ENCODE measurements at places on chromosomes 1 and 21.

- DNase-seq, result peak; percentile 89
These were observed 73.3 kb downstream of the MRPL37 start for GRCh38 chr1:54273092-54273794.

GRCh38 chr1:154342836-154343472, 17.6 kb downstream of the ATP8B2 start:
- DNase-seq, result no peak

DNA sequence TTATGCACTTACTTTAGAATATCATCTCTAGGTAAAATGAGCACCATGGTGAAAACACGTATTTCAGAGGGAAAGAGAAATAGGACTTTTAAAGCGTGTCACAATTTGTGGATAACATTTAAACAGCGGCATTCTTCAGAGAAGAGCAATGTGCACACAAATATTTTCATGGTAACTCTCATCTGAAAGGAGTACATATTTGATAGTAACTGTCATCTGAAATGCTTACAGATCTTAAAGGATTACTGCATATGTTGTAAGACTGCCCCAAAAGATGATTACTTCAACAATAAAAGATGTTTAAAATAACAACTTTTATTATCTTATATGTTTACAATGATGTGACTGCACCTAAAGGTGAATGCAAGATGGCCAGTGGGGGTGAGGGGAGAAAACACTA, 408.8 kb downstream of the PLA2G4A start:
- no peak for DNase-seq

GRCh38 chr1:31647106-31647505, 2.4 kb upstream of the PEF1 start:
- DNase-seq, result no peak

GRCh38 chr1:30892671-30893073, 15.9 kb downstream of the SDC3 start:
- no peak for DNase-seq

DNA sequence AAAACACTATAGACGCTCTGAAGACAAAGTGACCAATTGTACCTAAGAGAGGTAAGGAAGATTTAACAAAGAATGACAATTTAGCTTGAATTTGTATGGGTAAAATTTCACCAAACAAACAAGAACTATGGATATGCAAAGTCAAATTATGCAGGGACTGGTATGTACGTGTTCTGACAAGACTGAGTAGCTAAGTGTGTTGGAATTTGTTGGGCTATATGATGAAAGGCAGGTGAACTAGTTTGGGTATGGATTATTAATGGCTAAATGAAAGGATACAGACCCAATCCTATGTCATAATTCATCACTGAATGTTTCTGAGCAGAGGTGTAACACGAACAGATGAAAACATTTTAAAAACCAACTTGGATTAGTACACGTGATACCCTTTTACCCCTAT, 7.6 kb downstream of the DNTTIP2 start:
- DNase-seq, result no peak

- DNase-seq, result no peak
These were observed 11.2 kb downstream of the MKNK1 start for GRCh38 chr1:46592823-46593222.

DNA sequence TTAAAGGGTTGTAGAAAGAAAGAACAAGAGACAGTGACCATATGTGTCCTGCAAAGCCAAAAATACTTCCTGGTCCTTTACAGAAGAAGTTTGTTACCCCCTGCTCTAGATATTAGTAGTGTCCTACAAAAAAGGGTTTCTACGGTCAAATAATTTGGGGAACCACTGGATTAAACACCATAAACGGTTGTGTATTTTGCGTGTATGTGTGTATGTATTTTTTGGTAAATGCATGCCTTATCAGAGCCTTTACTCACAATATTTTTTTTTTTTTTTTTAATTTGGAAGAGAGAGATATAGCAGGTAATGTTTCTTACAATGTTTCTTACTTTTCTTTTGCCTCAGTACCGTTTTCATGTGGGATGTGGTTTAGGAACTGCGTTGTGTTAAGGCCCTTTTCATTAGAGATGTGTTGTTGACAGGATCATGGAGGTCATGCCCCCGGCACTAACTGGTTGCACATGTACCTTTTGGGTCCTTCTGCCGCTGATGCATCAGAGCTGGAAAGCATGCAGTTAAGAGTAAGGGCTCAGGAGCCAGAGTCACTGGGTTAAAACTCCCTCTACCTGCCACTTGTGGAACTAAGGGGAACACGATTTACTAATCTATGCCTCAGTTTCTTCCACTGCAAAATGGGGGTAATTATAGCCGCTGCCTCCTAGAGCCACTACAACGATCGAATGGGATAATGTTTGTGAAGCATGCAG, 234.6 kb upstream of the KAZN start:
- DNase-seq, result no peak

DNA sequence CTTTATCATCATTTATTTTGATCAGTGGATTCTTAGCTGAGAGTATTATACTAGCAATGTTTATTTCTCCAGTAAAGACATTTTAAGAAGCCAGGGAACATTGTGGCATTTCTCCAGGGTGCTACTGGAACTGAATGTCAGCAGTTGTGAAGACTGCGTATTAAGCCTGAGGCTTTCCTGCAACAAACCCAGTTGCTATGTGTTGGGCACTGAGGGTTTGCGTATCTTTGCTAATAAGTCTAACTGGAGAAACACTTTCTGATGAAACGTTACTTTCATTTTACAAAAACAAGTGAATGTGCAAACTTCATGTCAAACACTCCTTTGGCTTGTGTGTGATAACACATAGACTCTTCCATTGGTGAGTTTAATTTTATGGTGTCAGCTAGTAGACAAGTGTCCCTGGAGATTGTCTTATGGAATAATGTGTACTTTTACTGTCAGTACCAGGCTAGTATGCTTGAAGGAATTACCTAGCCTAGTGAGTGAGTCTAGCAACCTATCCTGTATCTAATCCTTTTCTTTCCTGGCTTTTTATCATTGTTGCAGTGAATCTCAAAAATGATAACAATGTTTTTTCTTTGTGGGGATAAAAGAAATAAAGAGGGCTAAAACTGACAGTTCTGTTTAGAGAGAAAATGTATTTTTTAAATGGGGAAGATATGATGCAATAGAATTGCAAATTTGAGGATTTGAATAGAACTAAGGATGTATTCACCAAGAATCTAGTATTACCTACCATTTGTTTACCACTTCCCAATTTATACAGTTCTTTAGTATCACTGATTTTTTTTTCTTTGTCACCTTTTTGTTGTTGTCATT, 70.1 kb downstream of the MTR start:
- no peak for DNase-seq

DNA sequence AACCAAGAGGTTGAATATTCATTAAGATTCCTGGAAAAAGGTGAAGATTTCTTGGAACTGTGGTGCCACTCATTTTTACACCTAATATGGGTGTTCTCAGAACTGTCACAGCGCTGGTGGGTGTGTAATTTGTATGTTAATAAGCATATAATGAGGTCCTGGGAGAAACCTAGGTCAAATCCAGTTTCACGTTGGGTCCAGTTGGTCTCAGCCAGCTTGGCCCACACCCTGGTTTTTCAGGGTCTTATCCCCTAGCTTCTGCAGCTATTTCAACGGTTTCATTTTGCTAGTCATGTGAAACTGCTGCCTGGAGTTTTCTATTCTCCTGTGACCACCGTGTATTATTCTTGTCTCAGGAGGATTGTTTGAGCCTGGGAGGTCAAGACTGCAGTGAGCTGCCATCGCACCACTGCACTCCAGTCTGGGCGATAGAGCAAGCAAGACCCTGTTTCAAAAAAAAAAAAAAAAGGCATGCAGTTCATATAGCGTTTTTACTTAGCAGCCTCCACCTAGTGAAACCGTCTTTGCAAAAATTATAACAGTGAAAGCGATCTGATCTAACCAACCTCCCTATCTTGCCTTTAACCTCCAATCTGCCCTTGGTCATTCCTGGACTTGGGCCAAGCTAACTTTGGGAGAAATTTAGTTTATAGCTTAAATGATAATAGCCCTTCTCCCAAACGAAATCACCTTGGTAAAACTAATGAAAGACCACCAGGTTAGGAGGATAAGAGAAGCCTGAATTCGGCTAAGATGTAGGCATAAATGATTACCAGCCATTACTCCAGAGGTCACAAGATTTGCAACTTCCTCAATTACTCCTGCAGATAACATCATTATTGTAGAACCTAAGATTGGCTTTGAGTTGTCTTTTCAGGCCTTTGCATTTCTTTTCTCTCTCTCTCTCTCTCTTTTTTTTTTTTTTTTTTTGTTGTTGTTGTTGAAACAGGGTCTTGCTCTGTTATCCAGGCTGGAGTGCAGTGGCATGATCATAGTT, 44.0 kb downstream of the PTAFR start:
- DNase-seq, result no peak

- DNase-seq, result no peak
These were observed 166.8 kb downstream of the ZNF281 start for GRCh38 chr1:200243042-200243437.

GRCh38 chr1:226436472-226436854, 28.6 kb upstream of the PARP1 start:
- DNase-seq, result no peak

- DNase-seq, result no peak
These were observed 84.0 kb downstream of the IGSF21 start for GRCh38 chr1:18191481-18192155.

GRCh38 chr1:156750711-156751450, 594 bp downstream of the HDGF start:
- DNase-seq, result peak; percentile 64

- no peak for DNase-seq
These were observed 8.3 kb upstream of the CD55 start for GRCh38 chr1:207313131-207313530.

DNA sequence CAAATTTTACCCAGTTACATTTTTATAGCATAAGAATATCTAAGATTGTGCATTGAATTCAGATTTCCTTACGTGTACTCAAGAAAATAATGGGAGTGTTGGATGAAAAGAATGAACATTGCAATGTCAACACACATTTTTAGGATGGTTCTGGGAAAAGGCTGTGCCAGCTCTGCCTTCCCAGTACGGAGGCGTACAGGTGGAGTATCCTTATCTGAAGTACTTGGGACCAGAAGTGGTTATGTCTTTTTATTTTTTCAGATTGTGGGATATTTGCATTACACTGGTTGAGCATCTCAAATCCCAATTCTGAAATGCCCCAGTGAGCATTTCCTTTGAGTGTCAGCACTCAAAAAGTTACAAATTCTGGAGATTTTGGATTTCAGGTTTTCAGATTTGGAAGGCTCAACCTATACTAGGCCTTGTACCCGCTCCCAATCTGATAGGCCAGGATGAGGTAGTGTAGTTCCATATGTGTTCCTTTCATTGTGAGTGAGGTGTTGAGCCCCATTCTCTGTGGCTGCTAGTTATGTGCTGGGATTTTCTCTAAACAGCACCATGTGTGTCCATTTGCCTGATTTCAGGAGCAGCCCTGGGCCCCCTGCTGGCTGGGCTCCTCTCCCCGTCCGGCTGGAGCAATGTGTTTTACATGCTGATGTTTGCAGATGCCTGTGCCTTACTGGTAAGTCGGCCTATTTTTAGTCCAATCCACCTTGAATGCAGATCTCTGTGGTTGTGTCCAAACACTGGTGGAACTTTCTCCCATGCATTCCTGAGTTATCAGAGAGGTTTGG, 60.8 kb downstream of the SLC37A1 start:
- DNase-seq, result peak; percentile 52

DNA sequence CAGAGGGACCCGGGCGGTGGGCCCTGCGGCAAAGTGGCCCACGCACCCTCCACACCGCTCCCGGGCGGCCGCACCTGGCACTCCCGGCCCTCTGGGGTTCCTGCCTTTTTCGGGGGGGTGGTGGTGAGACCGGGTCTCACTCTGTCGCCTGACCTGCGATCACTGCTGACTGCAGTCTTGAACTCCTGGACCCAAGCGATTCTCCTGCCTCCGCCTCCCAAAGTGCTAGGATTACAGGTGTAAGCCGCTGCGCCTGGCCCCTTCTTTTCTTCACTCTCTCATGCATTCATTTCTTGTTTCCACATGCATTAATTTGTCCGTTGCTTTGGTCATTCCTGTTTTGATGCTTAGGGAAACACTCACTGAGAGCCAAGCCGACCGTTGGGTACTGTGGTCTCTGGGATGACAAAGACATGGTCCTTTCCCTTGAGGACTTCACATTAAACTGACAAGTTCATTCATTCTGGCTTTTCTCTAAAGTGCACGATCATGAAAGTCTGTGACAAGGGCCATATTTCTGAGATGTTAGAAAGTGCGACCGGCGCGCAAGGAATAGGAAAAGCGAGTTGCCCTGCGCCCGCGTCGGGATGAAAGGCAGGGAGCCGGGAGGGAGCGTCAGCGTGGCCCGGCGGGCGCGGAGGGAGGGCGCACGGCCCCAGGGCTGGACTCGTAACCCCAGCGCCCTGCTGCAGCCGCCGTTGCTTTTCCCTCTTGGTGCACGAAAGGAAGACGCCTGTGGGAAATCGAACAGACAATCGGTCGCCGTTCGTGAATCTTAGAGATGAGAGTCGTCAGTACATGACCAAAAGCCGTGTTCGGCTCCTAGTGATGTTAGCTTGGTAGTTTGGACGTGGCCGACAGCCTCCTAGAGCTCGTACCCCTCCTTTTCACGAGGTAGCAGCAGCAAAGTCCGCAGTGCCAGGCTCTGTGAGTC, 1.0 kb upstream of the MCOLN2 start:
- no peak for DNase-seq

- DNase-seq, result no peak
These were observed 65.6 kb downstream of the KDM1A start for GRCh38 chr1:23084880-23085279.

DNA sequence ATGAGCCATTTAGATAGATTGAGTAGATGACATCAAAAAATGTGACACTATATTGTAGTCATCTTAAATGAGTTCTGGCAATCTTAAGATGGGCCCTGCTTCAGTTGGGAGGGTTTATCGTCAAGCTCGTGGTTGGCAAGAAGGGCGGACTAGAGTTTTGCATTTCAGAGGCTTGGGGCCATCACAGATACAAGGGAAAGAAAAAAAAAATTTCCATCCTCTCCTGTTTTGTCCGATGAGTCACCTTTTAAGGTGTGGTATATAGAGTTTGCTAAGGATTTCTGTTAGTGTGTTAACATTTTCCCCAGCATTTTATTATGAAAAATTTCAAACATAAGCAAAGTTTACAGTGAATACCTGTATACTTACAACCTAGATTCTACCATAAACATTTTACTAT, 31.8 kb upstream of the KCNQ4 start:
- DNase-seq, result no peak

- DNase-seq, result peak; percentile 15
These were observed 179.0 kb upstream of the PLD5 start for GRCh38 chr1:242703467-242703866.

DNA sequence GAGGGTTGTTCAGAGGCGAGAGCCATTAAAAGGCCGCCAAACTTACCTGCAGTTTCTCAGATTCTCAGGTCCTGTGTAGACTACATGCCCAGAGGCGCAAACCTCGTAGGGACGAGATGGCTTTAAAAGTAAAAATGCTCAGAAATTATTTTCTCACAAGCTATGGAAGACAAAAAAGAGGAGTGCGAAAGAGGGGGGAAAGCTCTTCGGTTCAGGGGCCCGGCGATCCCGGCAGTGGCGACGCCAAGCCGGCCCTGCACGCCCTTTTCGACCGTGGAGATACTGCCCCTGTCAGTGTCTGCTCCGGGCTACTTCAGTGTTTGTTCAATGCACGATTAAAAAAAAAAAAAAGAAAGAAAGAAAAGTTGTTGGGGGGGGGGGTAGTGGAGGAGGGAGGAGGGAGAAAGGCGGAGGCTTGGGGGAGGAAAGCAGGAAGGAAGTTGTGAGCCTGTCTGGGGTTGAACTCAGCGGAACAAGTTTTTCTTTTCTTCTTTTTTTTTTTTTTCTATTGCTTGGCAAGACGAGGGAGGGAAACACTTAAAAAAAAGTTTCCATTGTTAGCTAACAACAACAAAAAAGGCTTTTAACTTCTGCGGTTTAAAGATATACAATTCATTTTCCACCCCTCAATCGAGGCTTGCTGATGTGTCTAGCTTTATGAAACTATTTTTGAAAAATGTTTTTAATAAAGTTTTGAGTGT, at the start of gene ITPKB:
TSS of gene ITPKB (minus strand) at position 288 of the 701 bp plus-strand sequence. CDS start 1,824 bp downstream, outside the sequence.
- peak; percentile 82 for DNase-seq

- DNase-seq, result peak; percentile 27
These were observed 217.7 kb downstream of the URB2 start for GRCh38 chr1:229843627-229844238.

All from right hindlimb (tissue), 1 donor.